Fibroblast of the conjunctiva (primary cell): ENCODE measurements at places on chromosomes 1 and 21.

DNA sequence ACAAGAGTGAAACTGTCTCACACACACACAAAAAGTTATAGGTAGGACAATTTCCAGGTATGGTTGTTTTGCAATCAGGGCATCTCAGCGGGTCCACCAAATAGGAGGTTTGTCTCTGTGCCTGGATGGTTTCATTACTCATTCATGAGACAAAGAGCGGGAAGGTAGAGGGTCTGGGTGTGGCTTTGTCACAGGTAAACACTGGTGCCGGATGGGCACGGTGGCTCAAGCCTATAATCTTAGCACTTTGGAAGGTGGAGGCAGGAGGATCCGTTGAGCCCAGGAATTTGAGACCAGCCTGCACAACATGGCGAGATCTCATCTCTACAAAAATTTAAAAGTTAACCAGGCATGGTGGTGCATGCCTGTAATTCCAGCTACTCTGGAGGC is 16.3 kb upstream of the ERVH48-1 start:
- DNase-seq = no peak

DNA sequence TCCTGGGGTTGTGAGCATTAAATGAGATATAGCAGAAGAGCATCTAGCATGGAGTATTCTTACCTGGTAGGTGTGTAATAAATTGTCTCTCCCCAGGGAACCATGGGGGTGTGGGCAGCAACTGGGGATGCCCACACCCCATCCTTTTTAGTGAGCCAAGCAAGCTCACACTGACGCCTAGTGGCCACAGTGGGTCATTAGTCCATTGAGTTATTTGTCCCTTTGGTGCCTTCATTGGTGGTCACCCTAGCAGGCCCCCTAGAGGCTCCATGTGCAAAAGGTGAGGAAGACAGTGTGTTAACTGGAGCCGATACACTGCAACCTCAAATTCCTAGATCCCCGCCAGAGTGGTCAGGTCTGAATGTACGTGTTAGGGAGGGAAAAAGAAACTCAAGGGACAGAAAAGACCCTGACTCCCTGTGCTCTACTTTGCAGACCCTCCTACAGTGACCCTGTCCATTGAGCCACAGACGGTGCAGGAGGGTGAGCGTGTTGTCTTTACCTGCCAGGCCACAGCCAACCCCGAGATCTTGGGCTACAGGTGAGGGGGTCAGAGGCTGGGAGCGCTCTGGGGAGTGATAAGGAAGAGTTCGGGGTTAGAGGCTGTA is 93.3 kb upstream of the CD1D start:
- peak; percentile 70 for DNase-seq

DNA sequence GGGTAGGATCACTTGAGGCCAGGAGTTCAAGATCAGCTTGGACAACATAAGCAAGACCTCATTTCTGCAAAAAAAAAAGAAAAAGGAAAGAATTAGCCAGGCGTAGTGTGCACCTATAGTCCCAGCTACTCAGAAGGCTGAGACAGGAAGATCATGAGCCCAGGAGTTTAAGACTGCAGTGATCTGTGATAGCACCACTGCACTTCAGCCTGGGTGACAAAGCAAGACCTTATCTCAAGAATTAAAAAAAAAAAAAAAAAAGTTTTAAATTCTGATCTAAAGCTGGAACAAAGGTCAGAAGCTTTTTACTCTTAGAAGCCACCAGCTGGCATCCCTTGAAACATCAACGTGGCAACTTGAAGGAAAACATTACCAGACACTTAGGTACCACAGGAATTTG is 45.3 kb downstream of the HENMT1 start:
- DNase-seq = no peak

GRCh38 chr1:201507360-201507675 is 395 bp upstream of the CSRP1 start:
- DNase-seq = no peak

- DNase-seq = peak; percentile 57
These were observed 20.9 kb upstream of the DR1 start for GRCh38 chr1:93324486-93325464.

DNA sequence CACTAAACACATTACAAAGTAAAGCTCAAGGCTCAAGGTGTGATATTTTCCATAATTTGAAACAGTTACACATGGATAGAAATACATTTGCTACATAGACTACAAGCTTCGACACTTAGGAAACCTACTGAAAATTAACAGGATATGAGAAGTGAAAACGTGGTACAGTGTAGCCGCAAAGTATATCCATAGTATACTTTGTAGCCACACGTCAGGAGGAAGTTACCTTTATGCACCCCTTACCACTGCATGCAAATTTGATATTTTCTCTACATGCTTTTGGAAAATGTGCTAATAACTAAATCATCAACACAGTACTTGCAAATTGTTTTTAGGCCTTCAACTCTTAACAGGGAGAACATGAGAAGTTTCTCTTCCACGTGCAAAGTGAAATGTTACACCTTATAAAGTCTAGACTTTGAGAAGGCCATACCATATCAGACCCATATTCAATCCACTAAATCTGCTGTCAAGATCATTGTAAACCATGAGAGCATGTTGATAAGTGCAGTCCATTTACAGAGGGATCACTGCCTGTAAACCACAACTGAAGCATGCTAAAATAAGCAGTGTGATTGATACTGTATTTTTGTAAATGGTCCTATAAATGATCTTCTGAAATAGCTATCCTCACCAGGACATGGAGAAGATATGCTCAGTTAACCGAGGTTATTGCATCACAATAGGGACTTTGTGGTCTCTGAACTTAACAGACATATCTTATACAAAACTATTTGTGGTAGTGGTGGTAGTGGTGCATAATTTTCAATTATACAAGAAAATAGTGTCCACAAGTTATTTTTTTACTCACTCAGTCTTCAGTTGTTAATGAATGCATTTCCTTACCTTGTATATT is 64.7 kb downstream of the VAV3 start:
- DNase-seq = no peak

GRCh38 chr1:110752941-110753725 is 78.4 kb upstream of the KCNA3 start:
- no peak for DNase-seq
